ENCODE measurements at places on chromosomes 5 and 9.

DNA sequence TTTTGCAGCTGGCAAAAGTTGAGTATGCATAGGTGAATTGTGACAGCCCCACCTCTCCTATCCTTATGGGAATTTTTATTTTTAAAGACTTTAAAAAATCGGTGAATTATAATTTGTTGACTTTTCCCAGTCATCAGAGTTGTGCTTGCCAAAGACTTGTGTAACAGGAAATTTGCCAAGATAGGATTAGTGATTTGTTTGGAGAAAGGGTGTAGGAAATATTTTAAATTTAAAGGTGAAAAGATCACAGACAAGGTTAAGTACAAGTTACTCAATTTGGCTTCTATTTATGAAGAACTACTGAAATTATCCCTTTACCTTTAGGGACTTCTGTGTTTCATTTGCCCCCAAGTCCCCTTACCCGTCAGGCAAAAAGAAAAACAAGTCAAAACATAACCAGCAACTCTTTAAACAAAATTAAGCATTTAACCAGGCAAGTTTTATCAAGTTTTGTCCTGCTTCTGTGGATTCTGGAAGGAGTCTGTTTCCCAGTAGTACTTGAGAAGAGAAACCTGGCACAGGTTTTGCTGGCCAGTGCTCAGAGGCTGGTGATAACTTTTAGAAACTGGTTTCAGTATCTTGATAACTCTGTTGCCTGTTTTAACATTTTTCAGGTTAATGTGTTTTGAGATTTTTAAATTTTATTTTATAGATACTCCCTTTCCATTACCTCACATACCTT is 285.4 kb downstream of the MAST4 start:
- DNase-seq: no peak

GRCh38 chr5:36073595-36074216 is 7.0 kb upstream of the UGT3A2 start:
- no peak for DNase-seq

DNA sequence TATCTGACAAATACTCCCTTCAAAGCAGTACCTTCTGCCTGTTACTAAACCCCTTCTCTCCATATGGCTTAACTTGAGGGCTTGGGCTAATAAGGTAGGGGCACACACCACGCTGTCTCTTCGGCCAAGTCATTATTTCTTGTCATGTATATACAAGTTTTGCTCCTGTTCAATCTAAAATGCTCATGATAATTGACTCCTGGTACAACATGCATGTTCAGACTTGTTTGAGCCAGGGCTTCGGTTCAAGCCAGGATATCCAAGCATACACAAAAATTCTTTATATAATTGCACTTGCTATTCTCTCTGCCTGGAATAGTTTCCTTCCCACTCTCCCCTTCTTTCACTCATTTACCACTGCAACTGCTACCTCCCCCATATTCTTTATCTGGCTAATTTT is 756.0 kb upstream of the C9orf72 start:
- DNase-seq: no peak

DNA sequence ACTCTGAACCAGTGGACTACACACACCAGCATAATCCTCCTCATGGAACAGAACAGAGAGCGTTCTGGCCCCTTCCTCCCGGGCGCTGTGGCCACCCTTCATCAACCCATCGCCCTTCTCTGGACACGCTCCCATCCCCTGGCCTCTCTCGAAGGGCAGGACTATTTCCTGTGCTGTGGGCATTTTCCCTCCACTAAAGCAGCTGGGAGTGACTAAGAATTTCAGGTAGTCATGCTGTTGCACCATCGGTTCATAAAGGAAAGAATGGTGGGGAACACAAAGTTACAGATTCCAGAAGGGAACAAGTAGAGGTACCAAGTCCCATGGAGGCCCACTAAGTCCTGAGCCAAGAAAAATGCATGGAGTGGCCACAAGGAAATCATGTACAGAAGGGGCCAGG is 68.6 kb downstream of the EPB41L4B start:
- no peak for DNase-seq

DNA sequence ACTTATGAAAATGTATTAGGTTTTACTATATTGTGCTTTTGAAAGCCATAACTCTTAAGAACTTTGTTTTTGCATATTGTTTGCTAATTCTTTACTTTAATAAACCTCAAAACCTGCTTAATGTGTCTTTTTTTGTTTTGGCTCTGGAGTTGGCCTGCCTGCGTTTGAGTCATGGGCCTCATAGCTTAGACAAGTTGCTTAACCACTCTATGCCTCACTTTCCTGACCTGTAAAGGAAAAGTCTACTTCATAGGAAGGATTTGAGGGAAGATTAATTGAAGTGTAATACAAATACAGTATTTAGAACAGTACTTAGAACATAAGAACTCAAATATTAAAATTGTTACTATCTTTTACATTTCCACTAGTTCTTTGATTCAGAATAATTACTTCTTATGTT is 10.3 kb downstream of the SMIM32 start:
- DNase-seq: no peak

DNA sequence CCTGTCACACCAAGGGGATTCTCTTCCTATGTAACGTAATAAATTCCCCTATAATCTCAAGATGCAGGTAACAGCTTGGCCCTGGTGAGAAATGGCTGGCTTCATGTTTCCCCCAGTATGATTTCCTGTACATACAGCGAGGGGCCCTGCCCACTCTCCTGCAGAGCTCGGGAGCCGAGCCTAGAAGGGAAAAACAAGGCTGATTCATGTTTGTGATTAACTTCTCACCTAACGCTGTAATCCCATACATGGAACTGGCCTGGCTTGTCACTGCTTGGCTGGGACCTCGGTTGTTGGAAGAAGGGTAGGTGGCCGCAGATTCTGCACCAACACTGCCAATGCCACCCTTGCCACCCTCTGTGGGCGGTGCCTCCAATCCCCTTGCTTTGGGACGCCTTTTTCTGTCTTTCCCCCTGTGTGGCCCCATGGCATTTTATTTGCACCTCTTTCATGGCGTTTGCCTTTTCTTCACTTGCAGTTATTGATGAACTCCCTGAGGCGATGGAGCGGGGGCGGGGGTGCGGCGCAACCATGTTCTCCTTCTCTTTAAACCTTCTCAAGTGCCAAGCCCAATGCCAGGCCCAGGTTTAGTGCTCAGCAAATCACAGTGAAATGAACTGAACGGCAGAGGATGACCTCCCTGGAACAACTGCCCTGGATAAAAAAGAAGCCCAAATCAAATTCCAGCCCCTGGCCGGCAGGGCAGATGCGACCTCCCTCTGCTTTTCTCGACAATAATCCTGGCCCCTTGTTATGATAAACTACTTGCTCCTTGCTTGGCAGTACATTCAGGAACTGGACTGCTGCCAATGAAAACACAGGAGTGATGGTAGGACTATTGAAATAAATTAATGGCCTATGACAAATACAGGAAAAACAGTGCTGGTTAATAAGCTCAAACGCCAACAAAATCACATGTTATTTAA is 108.1 kb downstream of the TMEM174 start:
- DNase-seq: no peak

- DNase-seq: no peak
These were observed 237.1 kb downstream of the DMRTA1 start for GRCh38 chr9:22683700-22684075.

GRCh38 chr5:135253601-135254178 is 145.3 kb downstream of the MACROH2A1 start:
- no peak for DNase-seq

GRCh38 chr5:91438871-91439270 is 55.8 kb upstream of the ARRDC3 start:
- DNase-seq: no peak

GRCh38 chr9:89734600-89735041 is 129.8 kb downstream of the GADD45G start:
- DNase-seq: no peak

DNA sequence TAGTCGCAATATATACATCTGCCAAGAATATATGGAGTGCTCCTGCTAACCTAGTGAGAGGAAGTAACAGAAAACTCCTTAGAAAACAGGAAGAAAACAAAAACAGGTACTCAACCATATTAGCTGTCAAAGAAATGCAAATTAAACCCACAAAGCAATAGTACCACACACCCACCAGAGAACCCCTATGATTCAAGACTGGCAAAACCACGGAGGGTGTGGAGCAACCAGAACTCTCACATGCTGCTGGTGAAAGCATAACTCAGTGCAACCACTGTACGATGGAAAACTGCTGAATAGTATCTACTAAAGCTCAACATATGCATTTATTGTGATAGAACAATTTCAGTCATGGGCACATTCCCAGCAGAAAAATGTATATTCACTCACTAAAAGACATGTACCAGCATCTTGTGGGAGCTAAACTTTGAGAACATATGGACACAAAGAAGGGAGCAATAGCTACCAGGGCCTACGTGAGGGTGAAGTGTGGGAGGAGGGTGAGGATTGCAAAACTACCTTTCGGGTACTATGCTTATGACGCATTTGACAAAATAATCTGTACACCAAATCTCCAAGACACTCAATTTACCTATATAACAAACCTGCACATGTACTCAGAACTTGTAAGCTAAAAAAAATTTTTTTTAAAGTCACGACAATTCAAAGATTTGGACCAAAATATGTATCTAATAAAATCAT is 34.0 kb downstream of the PTPN3 start:
- DNase-seq: no peak
